ENCODE measurements at places on chromosomes 6 and 20. TPM values are rescaled to one million over a fixed set of nuclear protein-coding genes. Genes with fewer than 3 reads are reported as not detected.

BPIFA1 gene
- total RNA-seq = not detected

PBX2 gene
- 17.3 TPM for total RNA-seq

SSTR4 gene
- not detected for total RNA-seq

GTSF1L gene
- not detected for total RNA-seq

LPIN3 gene
- 10.8 TPM for total RNA-seq

All from cardiac atrium fibroblast (primary cell).